Epithelial cell of umbilical artery (primary cell): ENCODE measurements at places on chromosomes 2 and 18. TPM values are rescaled to one million over a fixed set of nuclear protein-coding genes. Genes with fewer than 3 reads are reported as not detected.

Gene DYNC1I2
- total RNA-seq = 148 and 155 TPM in 2 replicates

Gene GAREM2
- total RNA-seq = 0.61 and 0.65 TPM in 2 replicates

Gene CHMP1B
- total RNA-seq = 52.6 and 65.0 TPM in 2 replicates

Gene NEU4
- total RNA-seq = not detected in 2 replicates

Gene EPB41L5
- 17.9 and 21.3 TPM in 2 replicates for total RNA-seq

Gene UGT1A3
- total RNA-seq = not detected in 2 replicates

Gene ACMSD
- total RNA-seq = not detected in 2 replicates

Gene PLEKHH2
- 0.15 and 0.32 TPM in 2 replicates for total RNA-seq
